ENCODE measurements at places on chromosomes 4 and X.

DNA sequence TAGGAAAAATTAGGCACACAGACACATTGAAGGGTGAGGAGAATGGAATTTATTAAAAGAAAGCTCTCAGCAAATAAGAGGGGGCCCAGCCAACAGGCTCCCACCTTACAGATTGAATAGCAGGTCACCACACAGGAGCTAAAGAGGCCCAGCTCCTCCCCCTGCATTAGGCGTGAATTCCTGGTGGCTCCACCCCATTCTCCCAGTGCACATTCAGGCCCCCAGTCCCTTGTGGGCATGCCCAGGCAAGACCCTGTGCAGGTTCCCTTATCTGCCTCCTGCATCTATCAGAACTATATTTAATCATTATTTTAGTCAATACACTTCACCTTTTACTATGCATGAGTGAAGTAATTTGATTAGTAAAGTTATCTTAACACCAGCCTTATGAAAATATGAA is 856.3 kb upstream of the NDST4 start:
- DNase-seq: no peak

DNA sequence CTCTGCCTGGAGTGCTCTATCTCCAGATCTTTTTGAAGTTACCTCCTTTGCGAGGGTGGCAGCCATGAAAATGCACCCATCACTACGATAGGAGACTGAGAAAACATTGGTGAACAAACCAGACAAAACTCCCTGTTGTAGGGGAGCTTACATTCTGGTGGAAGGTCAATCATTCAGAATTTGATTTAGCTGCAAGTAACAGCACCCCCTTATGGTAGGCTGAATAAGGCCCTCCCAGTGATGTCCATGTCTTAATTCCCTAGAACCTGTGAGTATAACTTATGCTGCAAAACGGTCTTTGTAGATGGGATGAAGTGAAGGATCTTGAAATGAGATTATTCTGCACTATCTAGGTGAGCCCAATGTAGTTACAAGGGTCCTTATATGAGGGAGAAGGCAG is 5.6 kb upstream of the TEC start:
- no peak for DNase-seq

- no peak for DNase-seq
These were observed 2.1 kb upstream of the IL2 start for GRCh38 chr4:122458625-122459024.

- no peak for DNase-seq
These were observed 181.1 kb downstream of the LARP7 start for GRCh38 chr4:112817933-112818593.

- no peak for DNase-seq
These were observed 36.4 kb upstream of the LCORL start for GRCh38 chr4:18057821-18058533.

GRCh38 chrX:104325213-104325585 is 70.5 kb upstream of the ESX1 start:
- no peak for DNase-seq

DNA sequence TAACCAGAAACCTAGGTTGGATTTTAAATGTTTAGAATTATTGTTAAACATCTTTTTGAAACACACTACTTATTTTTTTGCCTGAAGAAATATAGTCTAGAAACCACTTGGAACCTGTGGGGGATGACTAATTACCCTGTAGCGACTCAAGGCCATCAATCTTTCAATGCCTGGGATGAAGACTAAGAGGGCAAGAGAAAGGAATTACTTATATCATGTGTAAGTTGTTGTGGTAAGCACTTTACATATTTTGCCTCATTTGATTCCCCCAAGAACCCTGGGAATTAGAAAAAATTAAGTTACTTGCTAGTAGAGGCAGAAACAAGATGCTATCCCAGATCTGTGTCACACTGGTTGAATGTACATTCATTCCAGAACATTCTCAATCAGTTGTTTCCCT is 170.9 kb upstream of the GRIA3 start:
- no peak for DNase-seq

- DNase-seq: no peak
These were observed 28.5 kb upstream of the FGF2 start for GRCh38 chr4:122798101-122798500.

- DNase-seq: no peak
These were observed 538.1 kb downstream of the STIM2 start for GRCh38 chr4:27398631-27399310.

DNA sequence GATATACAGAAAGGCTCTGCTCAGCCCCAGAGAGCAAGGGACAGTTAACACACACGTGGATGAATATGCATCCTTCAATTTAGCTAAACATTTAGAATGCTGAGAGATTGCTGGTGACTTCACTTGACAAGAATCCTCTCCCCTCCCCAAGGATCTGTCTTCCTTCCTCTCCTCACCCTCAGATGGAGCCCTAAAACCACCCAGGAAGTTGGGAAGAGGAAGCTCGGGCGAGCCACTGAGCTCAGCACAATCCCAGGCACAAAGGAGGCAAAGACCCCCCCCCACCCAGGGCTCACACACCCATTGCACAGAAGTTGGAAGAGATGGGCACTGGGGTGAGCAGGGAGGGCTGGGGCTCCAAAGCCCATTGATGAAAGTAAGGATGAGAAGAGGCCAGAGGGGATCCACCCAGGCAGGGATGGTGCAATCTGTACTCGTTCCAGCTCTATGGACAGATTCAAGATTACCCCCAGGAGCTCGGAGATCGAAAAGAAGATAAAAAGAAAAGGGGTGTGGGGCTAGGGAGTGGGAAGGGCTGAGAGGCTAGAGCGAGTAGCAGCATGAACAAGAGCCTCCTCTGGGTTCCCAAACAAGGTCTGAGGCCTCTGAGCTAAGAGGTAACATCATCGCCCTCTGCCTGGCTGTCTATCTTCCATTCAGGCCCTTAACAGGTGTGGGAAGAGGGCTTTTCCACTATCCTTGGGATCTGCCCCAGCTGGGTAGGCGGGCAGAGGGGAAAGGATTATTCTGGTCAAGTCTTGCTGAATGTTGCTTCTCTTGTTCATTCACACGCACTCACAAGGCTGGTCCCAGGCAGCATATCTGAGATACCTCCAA is 1.2 kb downstream of the TFE3 start:
- no peak for DNase-seq

DNA sequence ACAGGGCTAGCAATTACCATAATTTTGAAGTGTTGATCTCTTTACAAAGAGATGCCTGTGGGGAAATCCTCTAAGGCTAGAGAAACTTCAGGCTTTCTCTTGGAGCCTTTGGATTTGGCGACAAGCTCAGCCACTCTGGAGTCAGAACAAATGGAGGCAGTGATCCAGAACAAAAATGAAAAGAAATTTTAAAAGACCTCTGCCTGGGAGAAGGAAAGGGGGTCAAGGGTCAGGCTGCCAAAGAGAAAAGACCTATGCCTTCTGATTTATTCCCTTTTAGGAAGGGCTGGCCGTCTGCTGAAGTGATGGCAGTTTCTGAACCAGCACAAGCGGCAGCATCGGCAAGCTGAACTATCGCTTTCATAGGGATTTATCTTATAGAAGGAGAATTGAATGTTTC is 140.8 kb upstream of the SFRP2 start:
- no peak for DNase-seq

- DNase-seq: no peak
These were observed 40.5 kb upstream of the NRK start for GRCh38 chrX:105781804-105782203.

- no peak for DNase-seq
These were observed 478.9 kb downstream of the KCNIP4 start for GRCh38 chr4:21469438-21470300.

DNA sequence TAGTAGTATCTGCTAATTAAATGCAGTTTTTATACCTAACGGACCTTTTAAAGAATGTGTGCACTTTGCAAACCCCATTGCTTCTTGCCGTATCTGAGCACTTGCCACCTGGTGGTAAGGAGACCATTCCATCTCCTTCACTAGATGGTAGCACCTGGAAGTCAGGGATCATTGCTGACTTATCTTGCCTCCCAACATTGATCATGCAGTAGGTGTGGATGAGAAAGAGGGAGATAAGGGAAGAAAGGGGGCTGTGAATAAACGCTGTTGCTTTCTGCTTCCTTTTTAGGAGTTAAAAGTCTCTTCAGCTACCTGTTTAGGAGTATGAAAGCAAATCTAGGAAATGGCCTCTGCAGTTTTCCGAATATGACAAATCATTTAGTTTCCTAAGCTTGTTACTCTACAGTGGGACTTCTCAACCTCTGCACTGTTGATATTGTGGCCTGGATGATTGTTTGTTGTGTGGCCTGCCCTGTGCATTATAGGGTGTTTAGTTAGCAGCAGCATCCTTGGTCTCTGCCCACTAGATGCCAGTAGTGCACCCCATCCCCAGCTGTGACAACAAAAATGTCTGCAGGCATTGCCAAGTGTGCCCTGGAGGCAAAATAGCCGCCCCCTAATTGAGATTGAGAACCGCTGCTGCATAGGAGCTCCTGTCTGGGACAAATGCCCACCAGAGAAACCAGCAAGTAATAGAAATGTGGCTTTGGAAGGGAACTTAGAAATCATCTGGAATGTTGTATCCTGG is 38.8 kb downstream of the GAB1 start:
- DNase-seq: no peak

GRCh38 chrX:111759686-111760085 is 78.7 kb downstream of the ALG13 start:
- DNase-seq: no peak

GRCh38 chr4:158824425-158825274 is 55.8 kb downstream of the FNIP2 start:
- DNase-seq: no peak

DNA sequence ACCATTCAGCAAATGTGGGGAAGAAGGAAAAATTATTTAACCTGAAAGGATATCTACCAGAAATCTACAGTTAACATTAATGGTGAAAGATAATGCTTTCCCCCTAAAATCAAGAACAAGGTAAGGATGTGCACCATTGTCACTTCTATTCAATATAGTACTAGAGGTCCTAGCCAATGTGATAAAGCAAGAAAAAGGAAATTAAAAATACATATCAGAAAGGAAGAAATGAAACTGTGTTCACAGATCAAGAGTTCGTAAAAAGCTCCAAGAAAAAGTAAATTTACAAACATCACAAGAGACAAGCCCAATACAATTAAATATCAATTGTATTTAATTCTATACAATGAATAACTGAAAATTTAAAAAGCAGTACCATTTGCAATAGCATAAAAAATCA is 57.6 kb downstream of the CNOT6L start:
- DNase-seq: no peak

DNA sequence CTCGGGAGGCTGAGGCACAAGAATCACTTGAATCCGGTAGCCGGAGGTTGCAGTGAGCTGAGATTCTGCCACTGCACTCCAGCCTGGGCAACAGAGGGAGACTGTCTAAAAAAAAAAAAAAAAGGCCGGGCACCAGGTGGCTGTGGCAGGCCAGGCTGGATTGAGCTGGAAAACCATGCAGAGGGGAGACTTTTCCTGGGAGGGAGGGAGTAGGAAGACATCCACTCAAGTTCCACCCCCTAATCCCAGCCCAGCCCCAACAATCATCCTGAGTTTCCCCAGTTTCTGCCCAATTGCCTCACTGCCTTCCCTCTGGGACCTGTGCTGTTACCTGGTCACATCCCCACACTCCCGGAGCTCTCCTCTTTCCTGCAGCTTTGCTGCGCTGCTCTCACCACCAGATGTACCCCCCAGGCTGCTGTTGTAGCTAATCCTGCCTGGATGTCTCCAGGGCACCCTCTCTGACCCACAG is 9.0 kb upstream of the TSPYL2 start:
- no peak for DNase-seq

- no peak for DNase-seq
These were observed 103.4 kb downstream of the DDIT4L start for GRCh38 chr4:100086766-100087431.

DNA sequence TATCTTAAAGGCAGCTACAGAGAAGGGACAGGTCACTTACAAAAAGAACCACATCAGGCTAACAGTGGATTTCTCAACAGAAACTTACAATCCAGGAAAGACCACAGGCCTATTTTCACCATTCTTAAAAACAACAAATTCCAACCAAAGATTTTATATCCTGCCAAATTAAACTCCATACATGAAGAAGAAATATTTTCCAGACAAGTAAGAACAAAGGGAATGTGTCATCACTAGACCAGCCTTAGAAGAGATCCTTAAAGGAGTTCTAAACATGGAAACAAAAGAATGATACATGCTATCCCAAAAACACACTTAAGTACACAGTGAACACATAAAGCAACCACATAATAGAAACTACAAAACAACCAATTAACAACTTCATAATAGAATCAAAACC is 105.6 kb downstream of the ANXA10 start:
- DNase-seq: no peak

DNA sequence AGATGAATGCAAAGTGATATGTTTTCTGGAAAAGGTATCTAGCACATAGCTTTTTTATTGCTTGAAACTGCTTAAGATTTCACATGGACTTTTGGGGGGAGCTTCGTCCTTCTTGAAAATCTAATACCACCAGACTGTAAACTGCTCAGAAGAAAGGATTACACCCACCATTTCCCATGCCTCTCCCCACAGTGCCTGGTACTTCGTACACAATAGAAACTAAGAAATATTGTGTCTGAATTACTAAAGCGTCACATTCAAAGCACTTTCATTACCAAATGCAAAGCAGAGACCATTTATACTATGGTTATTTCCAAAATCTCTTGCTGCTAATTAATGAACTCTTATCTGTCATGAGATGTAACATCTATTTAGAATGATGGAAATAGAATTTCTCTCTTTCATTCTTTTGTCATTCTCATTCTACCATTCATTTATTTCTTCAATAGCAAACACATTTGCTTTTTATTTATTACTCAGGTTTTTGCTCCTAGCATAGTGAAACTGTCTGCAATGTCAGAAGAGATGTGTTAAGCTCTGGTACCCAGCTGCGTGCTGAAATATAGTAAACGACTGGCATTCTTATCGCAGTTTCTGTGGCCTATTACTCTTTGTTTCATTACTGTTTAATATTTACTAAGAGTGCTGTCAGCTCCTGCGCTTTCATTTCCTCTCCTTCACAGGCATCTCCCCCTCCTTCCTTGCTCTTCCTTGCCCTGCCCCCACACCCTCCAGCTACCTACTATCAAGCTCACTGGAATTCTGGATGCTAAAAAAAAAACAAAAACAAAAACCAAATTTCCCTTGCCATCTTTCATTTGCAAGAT is 51.4 kb upstream of the RAPGEF2 start:
- no peak for DNase-seq

- DNase-seq: no peak
These were observed 6.7 kb downstream of the EPGN start for GRCh38 chr4:74314944-74315343.

DNA sequence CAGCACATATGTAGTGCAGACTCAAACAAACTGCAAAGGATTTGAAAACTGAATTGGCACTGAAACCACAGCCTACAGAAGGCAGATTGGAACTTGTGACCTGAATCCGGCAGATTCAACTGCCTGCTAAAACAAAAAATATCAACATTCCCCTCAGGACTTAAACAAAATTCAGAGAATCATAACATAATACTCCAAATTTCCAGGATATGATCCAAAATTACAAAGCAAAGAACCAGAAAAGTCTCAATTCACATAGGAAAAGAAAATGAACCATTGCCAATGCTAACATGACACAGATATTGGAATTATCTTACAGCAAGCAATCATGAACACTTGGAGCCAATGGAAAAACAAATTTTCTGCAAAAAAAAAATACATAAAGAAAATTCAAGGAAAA is 250.4 kb downstream of the PRDM5 start:
- DNase-seq: no peak

All from CD4-positive, alpha-beta T cell (primary cell).